ENCODE measurements at places on chromosomes 12 and 14. TPM values are rescaled to one million over a fixed set of nuclear protein-coding genes. Genes with fewer than 3 reads are reported as not detected.

DNA sequence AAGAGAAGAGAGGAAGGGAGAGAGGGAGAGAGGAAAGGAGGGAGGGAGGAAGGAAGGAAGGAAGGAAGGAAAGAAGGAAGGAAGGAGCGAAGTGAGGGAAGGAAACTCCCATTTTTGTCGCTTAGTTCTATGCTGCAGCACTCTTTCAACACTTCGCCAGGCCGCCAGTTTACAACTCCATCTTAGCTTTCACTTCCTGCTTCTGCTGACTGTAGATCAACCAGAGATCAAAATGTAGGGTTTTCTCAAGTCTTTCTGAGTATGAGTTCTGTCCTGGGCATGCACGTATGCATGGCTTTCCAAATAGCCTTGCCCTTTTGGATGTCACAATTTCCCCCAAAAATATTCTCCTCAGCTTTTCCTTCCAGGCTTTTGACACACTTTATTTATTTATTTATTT is 723.4 kb downstream of the TRHDE start:
- DNase-seq: no peak

GRCh38 chr14:85085981-85086380 is 444.0 kb upstream of the FLRT2 start:
- DNase-seq: no peak

DNA sequence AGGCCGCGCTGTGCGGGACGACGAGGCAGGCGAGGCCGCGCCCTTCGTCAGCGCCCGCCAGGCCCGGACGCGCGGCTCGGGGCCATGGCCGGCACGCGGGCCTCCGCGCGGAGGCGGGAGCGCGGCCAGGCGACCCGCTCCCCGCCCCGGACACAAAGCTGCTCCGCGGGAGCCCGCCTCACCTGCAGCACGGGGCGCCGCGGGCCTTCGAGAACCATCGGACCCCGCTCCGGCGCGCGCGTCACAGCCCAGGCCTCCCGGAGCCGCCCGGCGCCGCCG is 342 bp downstream of the DICER1 start:
- no peak for DNase-seq

MYO1H gene
- under 0.01 TPM for total RNA-seq

FAM222A gene
- total RNA-seq: 2.9 TPM
